ENCODE measurements at places on chromosomes 4 and X.
A peak's percentile ranks its signal among the peaks of the same experiment; 100 is the strongest.

GRCh38 chr4:7516096-7516772, 81.5 kb upstream of the PSAPL1 start:
- no peak for DNase-seq

DNA sequence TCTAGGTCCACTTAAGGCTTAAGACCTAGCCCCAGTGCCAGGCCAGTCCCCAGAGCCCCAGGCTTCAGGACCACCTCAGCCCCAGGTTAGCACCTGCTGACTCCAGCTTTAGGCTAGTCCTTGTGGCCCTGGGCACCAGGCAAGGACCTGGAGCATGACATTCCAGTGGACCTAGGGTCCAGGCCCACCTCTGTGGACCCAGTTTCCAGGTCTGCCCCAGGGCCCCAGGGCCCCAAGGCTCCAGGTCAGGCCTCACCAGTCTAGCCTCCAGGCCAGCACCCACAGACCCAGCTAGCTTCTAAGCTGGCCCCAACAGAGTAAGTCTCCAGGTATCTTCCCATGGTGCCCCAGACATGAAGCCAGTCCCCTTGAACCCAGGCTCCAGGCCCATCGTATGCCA, 97.5 kb downstream of the QRFPR start:
- DNase-seq, result no peak

DNA sequence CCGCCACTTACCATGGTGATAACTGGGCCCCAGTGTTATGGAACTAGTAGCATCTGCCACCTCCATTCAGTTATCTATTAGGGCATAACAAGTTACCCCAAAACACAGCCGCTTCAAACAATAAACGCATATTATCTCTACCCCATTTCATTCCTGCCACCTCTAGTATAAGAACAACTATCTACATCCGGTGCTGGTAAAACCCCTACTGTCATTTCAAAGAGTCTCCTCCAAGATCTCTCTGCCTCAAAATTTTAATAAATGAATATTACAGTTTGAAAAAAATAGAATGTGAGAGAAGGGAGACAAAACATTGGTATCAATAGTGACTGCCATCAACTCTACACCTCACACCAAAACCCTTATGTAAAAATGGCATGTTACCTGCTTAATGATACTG, 35.5 kb upstream of the RBPJ start:
- no peak for DNase-seq

- no peak for DNase-seq
Measured at GRCh38 chr4:96642490-96642889, 802.6 kb downstream of the PDHA2 start.

- DNase-seq, result no peak
Measured at GRCh38 chr4:76690011-76690905, 207.7 kb downstream of the SOWAHB start.

DNA sequence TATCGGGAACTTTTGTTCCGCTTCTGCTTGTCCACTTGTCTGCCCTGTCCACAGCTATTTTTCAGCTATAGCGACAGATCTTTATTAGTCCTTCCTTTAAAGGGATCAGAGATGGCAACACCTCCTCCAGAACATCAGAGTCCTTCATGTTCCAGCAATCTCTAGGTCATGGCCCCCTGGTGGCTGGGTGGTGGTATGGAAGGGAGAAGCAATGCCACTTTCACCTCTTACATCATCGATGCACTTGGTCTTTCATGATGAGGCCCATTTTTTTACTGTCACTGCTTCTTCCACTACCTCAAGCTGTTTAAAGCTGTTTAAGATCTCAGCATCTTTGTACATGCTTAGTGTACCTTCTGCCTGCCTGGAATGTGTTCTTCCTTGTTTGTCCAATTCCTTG, 106.7 kb downstream of the ARHGAP6 start:
- peak; percentile 48 for DNase-seq

GRCh38 chr4:114040319-114041116, 61.1 kb upstream of the ARSJ start:
- no peak for DNase-seq

GRCh38 chrX:119251386-119251785, 15.3 kb downstream of the PGRMC1 start:
- no peak for DNase-seq
